ENCODE measurements at places on chromosomes 7 and 10. TPM values are rescaled to one million over a fixed set of nuclear protein-coding genes. Genes with fewer than 3 reads are reported as not detected.

GRCh38 chr10:80497187-80498077, 40.3 kb upstream of the SH2D4B start:
- H3K27me3 ChIP-seq, result no peaks in the 10 kb centered on the region
- peak overlapping the region; percentile 23 for H3K4me3 ChIP-seq
- H3K4me1 ChIP-seq, result peaks cover 76% of the 10 kb centered on the region
- H3K36me3 ChIP-seq, result peaks cover 26% of the 10 kb centered on the region
- H3K27ac ChIP-seq, result no peak overlapping the region

GRCh38 chr10:71084818-71085126, 127.6 kb upstream of the UNC5B start:
- no peaks in the 10 kb centered on the region for H3K36me3 ChIP-seq
- DNase-seq, result no peak
- H3K27ac ChIP-seq, result no peak overlapping the region
- no peaks in the 10 kb centered on the region for H3K4me1 ChIP-seq
- H3K27me3 ChIP-seq, result peaks cover 6% of the 10 kb centered on the region

DNA sequence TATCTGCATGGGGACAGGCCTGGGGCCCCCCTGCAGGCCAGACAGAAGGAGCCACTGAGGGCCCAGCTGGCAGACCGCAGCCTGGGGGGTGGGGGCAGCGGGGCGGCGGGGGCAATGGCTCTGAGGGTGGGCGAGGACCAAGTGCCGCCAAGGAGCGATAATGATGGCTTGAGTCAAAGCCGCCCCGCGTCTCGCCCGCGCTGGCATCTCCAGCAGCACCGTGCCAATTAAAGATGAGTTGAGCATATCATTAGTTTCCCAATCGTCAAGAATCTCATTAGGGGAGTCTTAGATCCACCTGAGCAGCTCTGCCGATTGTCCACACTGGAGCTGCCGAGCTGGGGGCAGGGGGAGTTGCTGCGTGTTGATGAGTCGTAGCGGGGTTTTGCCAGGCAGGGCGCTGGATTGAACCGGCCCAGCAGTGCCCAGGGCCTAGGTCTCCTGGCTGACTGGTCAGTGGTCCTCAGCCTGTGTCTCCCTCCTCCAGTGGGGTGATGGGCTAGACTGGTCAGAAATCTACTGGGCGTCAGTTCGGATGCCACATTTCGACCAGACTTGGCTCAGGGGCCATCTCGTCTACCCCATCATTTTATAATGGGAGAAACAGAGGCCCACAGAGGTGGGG, 41.0 kb upstream of the PSMG3 start:
- no peak overlapping the region for H3K27ac ChIP-seq
- no peaks in the 10 kb centered on the region for H3K4me1 ChIP-seq
- peaks cover 52% of the 10 kb centered on the region for H3K27me3 ChIP-seq
- no peaks in the 10 kb centered on the region for H3K36me3 ChIP-seq
- no peak for DNase-seq

- H3K36me3 ChIP-seq, result no peaks in the 10 kb centered on the region
- H3K27ac ChIP-seq, result no peak overlapping the region
- no peak overlapping the region for H3K4me3 ChIP-seq
- H3K27me3 ChIP-seq, result no peaks in the 10 kb centered on the region
These were observed 36.8 kb downstream of the CHST3 start for GRCh38 chr10:72001033-72001395.

GRCh38 chr10:68586606-68587305, 26.6 kb downstream of the TET1 start:
- H3K4me3 ChIP-seq, result no peak overlapping the region
- H3K27ac ChIP-seq, result no peak overlapping the region
- DNase-seq, result no peak
- H3K4me1 ChIP-seq, result no peaks in the 10 kb centered on the region
- no peaks in the 10 kb centered on the region for H3K36me3 ChIP-seq

- no peak for DNase-seq
- no peak overlapping the region for H3K27ac ChIP-seq
- H3K4me1 ChIP-seq, result no peaks in the 10 kb centered on the region
- no peak overlapping the region for H3K4me3 ChIP-seq
- no peaks in the 10 kb centered on the region for H3K36me3 ChIP-seq
These were observed 330.0 kb downstream of the BBS9 start for GRCh38 chr7:33459340-33459751.

DNA sequence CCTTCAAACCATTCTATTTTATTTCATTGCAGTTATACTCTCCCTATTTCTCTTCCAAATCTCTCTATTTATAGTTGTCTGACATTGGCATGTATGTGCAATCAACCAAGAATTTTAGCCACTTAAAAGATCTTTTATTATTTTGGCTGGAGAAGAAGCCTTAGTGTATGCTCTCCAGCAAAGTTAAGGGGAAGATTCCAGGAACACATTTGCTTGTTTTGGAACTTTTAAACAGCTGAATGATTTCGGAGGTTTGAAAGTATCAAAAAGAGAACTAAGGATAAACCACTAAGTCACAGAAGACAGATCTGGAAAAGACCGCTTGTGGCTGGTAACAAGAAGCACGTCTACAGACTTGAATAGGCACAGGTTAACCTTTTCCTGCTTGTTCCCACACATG, 182.2 kb upstream of the FZD1 start:
- H3K4me1 ChIP-seq, result peaks cover 15% of the 10 kb centered on the region
- no peak overlapping the region for H3K27ac ChIP-seq
- peaks cover 17% of the 10 kb centered on the region for H3K36me3 ChIP-seq
- no peak overlapping the region for H3K4me3 ChIP-seq
- no peaks in the 10 kb centered on the region for H3K27me3 ChIP-seq

DNA sequence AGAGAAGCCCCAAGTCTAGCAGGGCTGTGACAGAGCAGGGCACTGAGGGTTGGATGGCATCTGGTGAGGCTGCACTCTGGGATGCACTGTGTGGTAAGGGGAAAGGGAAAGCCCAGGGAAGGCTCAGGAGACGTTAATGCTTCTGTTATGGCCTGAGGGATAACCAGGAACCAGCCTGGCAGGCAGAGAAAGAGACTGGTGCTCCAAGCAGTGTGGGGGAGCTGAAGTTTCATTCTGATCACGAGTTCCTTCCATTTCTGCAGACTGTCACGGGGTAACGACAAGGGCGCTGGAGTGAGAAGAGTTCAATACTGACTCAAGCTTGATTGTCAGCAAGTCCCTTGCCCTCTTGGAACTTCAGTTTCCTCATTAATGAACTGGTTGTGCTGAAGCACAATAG, 730.9 kb downstream of the GRID1 start:
- H3K27me3 ChIP-seq, result peaks cover 4% of the 10 kb centered on the region
- H3K36me3 ChIP-seq, result no peaks in the 10 kb centered on the region
- no peak overlapping the region for H3K27ac ChIP-seq

- no peaks in the 10 kb centered on the region for H3K4me1 ChIP-seq
- H3K36me3 ChIP-seq, result no peaks in the 10 kb centered on the region
- H3K4me3 ChIP-seq, result no peak overlapping the region
- no peak for DNase-seq
These were observed 263.0 kb upstream of the ETV1 start for GRCh38 chr7:14252458-14252857.

DNA sequence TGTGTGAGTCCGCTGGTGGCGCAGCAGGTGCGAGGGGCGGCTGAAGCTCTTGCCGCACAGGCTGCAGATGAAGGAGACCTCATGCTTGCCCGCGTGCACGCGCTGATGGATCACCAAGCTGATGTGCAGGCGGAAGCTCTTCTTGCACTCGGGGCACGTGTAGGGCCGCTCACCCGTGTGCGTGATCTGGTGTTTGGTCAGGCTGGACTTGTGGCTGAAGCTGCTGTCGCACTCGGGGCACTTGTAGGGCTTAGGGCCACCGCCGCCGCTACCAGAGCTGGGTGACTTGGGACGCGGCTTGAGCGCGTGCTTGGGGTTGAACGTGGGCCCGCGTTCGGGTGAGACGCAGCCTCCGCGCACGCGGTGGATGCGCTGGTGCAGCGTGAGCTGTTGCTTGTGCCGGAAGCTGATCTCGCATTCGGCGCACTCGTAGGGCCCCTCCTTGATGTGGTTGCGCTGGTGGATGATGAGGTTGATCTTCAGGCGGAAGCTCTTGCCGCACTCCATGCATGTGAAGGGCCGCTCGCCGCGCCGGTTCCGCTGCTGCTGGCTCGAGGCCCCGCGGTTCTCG, 28.7 kb downstream of the ZNF777 start:
- no peak overlapping the region for H3K4me3 ChIP-seq
- peaks cover 17% of the 10 kb centered on the region for H3K36me3 ChIP-seq
- H3K27ac ChIP-seq, result no peak overlapping the region
- no peak for DNase-seq
- no peaks in the 10 kb centered on the region for H3K27me3 ChIP-seq

DNA sequence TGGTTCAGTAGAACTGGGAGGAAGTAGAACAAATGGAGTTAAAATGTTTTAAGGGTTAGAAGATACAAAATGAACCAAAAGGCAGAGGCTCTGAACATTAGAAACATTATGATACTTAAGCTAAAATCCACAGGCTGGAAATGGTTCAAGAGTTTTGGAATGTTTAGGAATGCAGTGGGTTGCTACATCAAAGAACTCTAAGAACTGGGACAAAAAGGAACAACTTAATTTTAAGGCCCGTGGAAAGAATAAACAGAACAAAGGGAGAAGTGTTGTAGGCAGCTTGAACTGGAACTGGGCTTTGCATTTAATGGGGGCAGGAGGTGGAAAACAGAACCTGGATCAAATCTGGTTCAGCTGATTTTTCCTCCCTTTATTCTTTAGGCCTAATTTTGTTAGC, 3.5 kb upstream of the C7orf25 start:
- H3K4me1 ChIP-seq, result peaks cover 29% of the 10 kb centered on the region
- H3K27me3 ChIP-seq, result no peaks in the 10 kb centered on the region
- H3K4me3 ChIP-seq, result peak overlapping the region; percentile 24
- peaks cover 12% of the 10 kb centered on the region for H3K36me3 ChIP-seq

DNA sequence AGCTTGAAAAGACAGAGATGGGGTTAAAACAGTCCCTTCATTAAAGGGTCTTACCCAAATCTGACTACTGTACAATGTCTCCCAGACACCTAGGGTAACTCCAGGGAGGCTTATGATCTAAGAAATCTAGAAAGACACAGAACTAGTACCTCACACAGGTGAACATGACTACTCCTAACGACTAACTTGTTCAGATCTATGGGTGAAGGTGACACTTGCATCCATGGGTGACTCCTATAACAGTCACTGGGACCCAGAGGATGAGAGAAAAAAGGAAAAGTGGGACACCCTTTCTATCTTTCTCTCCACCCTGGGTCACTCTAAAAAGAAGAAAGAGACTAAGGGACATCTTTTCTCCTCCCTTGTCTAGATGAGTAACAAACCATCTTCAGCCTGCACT, 19.2 kb downstream of the AKR1C8 start:
- no peak overlapping the region for H3K4me3 ChIP-seq
- no peaks in the 10 kb centered on the region for H3K27me3 ChIP-seq
- no peaks in the 10 kb centered on the region for H3K4me1 ChIP-seq
- DNase-seq, result no peak
- H3K27ac ChIP-seq, result no peak overlapping the region

GRCh38 chr10:31051703-31052102, 20.0 kb upstream of the ZNF438 start:
- H3K4me1 ChIP-seq, result peaks cover 10% of the 10 kb centered on the region
- no peak overlapping the region for H3K4me3 ChIP-seq
- H3K36me3 ChIP-seq, result no peaks in the 10 kb centered on the region
- H3K27ac ChIP-seq, result no peak overlapping the region

- no peak overlapping the region for H3K27ac ChIP-seq
- H3K4me3 ChIP-seq, result no peak overlapping the region
- H3K27me3 ChIP-seq, result peaks cover 70% of the 10 kb centered on the region
- DNase-seq, result no peak
- H3K36me3 ChIP-seq, result no peaks in the 10 kb centered on the region
- peaks cover 20% of the 10 kb centered on the region for H3K4me1 ChIP-seq
These were observed 3.2 kb upstream of the IGFBP3 start for GRCh38 chr7:45924283-45924682.

- no peak overlapping the region for H3K27ac ChIP-seq
- no peaks in the 10 kb centered on the region for H3K36me3 ChIP-seq
- H3K4me1 ChIP-seq, result peaks cover 12% of the 10 kb centered on the region
- no peak overlapping the region for H3K4me3 ChIP-seq
- no peak for DNase-seq
- peaks cover 2% of the 10 kb centered on the region for H3K27me3 ChIP-seq
These were observed 109.2 kb upstream of the KDM7A start for GRCh38 chr7:140285938-140286337.

GRCh38 chr10:111973306-111973705, 210.3 kb downstream of the GPAM start:
- no peaks in the 10 kb centered on the region for H3K27me3 ChIP-seq
- H3K27ac ChIP-seq, result no peak overlapping the region
- no peaks in the 10 kb centered on the region for H3K4me1 ChIP-seq
- H3K4me3 ChIP-seq, result no peak overlapping the region

DNA sequence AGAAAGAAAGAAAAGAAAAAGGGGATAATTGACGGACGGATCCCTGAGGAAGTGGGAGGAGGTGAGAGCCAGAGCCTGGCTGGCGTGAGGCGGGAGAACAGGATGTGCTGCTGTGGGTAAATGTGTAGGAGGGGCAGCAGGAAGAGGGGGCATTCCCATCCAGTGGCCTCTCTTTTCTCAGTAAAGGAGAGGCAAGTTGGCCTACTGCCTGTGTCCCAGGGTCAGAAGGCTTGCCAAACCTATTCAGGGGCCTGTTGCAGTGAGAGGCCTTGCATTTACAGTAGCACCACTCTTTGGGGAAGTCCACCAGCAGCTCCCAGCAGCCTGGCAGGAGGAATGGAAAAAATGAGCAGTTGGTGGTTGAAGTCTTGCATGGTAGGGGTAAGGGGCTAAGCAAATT, 26.6 kb upstream of the ASCC1 start:
- H3K4me1 ChIP-seq, result peaks cover 78% of the 10 kb centered on the region
- no peaks in the 10 kb centered on the region for H3K27me3 ChIP-seq
- peak overlapping the region; percentile 48 for H3K27ac ChIP-seq
- DNase-seq, result no peak

GRCh38 chr10:28853195-28853594, 175.9 kb downstream of the BAMBI start:
- H3K27me3 ChIP-seq, result peaks cover 5% of the 10 kb centered on the region
- no peaks in the 10 kb centered on the region for H3K4me1 ChIP-seq
- no peak for DNase-seq

- H3K4me1 ChIP-seq, result no peaks in the 10 kb centered on the region
- H3K27ac ChIP-seq, result no peak overlapping the region
- no peaks in the 10 kb centered on the region for H3K36me3 ChIP-seq
- no peak for DNase-seq
These were observed 126.1 kb downstream of the AOAH start for GRCh38 chr7:36598054-36598674.

GRCh38 chr7:70779321-70779720, 352.6 kb upstream of the GALNT17 start:
- no peak overlapping the region for H3K4me3 ChIP-seq
- no peak for DNase-seq
- H3K36me3 ChIP-seq, result peaks cover 31% of the 10 kb centered on the region
- no peaks in the 10 kb centered on the region for H3K4me1 ChIP-seq
- no peaks in the 10 kb centered on the region for H3K27me3 ChIP-seq

Gene PRTFDC1
- polyA plus RNA-seq, result 0.32 TPM

Gene NXPH1
- not detected for polyA plus RNA-seq

Gene SLC26A5
- polyA plus RNA-seq, result not detected

Gene PDK4
- polyA plus RNA-seq, result 1.3 TPM

Gene CLCN1
- polyA plus RNA-seq, result not detected

Gene CALHM1
- polyA plus RNA-seq, result not detected

Gene HKDC1
- not detected for polyA plus RNA-seq

Gene PGAM2
- not detected for polyA plus RNA-seq

Data from naive B cell (primary cell).